CD8-positive, alpha-beta memory T cell (primary cell): ENCODE measurements at places on chromosomes 2 and 18. TPM values are rescaled to one million over a fixed set of nuclear protein-coding genes. Genes with fewer than 3 reads are reported as not detected.

DNA sequence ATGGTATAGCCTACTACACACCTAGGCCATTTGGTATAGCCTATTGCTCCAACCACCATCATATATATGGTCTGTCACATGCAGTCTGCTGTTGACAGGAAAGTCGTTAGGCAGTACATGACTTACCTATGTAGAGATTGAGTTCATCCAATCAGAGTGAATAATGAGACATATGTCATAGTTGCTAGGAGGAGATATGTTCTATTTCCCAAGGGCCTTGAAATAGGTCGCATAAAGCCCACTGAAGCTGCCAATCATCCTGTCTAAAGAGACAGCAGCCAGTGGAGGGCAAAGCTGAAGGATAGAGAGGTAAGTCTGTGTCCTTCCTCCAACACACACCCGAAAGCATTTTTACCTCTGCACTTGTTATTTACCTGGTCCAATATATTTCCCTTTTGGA, 263.4 kb downstream of the PTPRM start:
- no peaks in the 10 kb centered on the region for H3K36me3 ChIP-seq
- no peak overlapping the region for H3K4me3 ChIP-seq
- no peak for DNase-seq

GRCh38 chr2:213185147-213185822, 33.9 kb upstream of the IKZF2 start:
- H3K36me3 ChIP-seq = no peaks in the 10 kb centered on the region
- no peak for DNase-seq
- H3K27me3 ChIP-seq = no peaks in the 10 kb centered on the region
- no peak overlapping the region for H3K4me3 ChIP-seq
- no peaks in the 10 kb centered on the region for H3K4me1 ChIP-seq
- no peak overlapping the region for H3K27ac ChIP-seq

Gene CCDC121
- total RNA-seq = 0.58 TPM

Gene FAM161A
- total RNA-seq = 5.8 TPM

Gene RBM43
- total RNA-seq = 2.8 TPM

DNA sequence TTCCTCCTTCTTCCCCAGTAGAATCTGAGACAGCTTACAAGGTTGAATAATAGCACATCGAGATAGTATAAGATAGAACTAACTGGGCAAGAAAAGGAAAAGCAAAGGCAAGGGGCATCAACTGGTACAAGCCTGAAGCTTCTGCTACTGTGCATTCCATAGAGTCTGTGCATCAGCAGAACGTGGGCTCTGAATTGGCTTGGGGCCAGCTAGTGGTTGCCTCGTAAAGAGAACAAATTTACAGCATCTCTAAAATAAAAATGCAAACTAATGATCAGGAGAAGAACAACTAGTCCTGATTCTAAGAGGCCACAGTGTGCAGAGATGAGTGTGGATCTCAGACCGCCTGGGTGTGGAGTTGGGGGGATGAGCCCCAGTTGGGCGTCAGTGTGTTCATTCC, 36.6 kb downstream of the UPP2 start:
- H3K36me3 ChIP-seq = no peaks in the 10 kb centered on the region
- no peak for DNase-seq
- no peaks in the 10 kb centered on the region for H3K4me1 ChIP-seq

DNA sequence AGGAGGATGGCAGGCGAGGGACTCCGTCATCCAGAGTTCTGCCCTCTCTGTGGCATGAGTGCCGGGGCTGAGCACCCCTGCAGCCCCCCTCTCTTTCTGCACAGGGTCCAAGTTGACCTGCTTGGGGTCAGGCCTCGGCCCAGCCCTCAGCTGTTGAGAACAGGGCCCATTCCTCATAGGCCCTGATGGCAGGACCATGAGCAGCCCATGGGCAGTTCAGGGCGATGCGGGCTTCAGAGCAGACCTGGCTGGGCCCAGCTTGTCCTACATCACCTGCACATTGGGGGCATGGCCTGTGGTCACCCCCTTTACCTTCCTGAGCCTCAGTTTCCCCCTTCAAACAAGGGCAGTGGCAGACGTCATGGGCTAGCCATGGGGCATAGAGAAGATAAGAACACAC, 238.1 kb downstream of the SEPTIN10 start:
- no peak overlapping the region for H3K4me3 ChIP-seq
- no peak overlapping the region for H3K27ac ChIP-seq
- H3K4me1 ChIP-seq = no peaks in the 10 kb centered on the region
- H3K27me3 ChIP-seq = no peaks in the 10 kb centered on the region
- H3K36me3 ChIP-seq = no peaks in the 10 kb centered on the region
- DNase-seq = no peak

DNA sequence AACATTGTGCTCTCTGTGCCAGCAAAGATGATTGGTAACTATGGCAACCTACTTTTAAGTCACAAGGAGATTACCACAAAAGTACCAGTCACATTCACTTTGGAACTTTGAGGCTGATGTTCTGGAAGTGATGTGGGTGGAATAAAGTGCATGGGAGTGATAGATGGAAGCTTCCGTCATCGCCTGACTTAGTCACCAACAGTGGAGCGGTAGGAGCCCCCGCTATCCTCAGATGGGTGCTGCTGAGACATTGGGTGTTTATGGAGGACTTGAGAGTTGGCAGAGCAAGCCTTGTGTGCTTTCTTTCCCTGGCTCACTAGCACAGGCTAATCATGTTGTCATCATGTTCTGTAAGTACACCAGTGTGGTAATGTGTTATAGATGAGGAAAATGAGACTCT, 4.6 kb downstream of the PPP1R7 start:
- H3K4me3 ChIP-seq = no peak overlapping the region
- no peak overlapping the region for H3K27ac ChIP-seq
- no peak for DNase-seq
- peaks cover 12% of the 10 kb centered on the region for H3K36me3 ChIP-seq
- no peaks in the 10 kb centered on the region for H3K27me3 ChIP-seq
- peaks cover 16% of the 10 kb centered on the region for H3K4me1 ChIP-seq

DNA sequence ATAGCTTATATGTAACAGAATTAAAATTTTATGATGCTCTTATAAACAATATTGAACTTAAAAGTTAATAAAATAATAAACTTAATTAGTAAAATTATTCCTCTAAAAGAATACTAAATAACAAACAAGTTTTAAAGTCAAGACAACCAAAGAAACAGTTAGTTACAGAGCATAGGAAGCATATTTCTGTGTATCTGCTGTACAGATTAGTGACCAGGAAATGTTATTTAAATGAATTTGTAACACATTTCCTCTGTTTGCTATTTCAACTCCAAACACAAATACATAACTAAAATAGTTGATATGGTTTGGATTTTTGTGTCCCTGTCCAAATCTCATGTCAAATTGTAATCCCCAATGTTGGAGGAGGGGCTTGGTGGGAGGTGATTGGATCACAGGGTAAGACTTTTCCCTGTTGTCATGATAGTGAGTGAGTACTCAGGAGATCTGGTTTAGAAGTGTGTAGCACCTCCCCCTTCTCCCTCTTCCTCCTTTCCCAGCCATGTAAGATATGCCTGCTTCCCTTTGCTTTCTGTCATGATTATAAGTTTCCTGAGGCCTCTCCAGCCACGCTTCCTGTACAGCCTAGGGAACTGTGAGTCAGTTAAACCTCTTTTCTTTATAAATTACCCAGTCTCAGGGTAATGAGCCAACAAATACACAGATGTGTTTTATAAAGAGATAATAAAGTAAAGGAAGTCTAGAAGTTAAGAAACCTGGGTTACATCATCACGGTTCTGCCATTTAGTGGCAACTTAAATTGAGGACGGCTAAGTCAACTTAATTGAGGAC, 51.8 kb downstream of the ROCK2 start:
- no peak overlapping the region for H3K27ac ChIP-seq
- no peaks in the 10 kb centered on the region for H3K36me3 ChIP-seq
- no peak for DNase-seq

- no peaks in the 10 kb centered on the region for H3K27me3 ChIP-seq
- no peak overlapping the region for H3K4me3 ChIP-seq
- no peaks in the 10 kb centered on the region for H3K4me1 ChIP-seq
- H3K27ac ChIP-seq = no peak overlapping the region
- no peaks in the 10 kb centered on the region for H3K36me3 ChIP-seq
These were observed 105.9 kb upstream of the SIX2 start for GRCh38 chr2:45115181-45115580.

DNA sequence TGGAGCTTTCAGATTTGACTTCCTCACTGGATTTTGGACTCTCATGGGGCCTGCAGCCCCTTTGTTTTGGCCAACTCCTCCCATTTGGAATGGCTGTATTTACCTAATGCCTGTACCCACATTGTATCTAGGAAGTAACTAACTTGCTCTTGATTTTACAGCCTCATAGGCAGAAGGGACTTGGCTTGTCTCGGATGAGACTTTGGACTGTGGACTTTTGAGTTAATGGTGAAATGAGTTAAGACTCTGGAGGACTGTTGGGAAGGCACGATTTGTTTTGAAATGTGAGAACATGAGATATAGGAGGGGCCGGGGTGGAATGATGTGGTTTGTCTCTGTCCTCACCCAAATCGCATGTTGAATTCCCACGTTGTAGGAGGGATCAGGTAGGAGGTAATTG, 233.4 kb upstream of the GALNT5 start:
- H3K4me3 ChIP-seq = no peak overlapping the region
- no peaks in the 10 kb centered on the region for H3K4me1 ChIP-seq
- no peak overlapping the region for H3K27ac ChIP-seq
- H3K36me3 ChIP-seq = no peaks in the 10 kb centered on the region
- no peaks in the 10 kb centered on the region for H3K27me3 ChIP-seq

Gene COL5A2
- 0.66 TPM for total RNA-seq

DNA sequence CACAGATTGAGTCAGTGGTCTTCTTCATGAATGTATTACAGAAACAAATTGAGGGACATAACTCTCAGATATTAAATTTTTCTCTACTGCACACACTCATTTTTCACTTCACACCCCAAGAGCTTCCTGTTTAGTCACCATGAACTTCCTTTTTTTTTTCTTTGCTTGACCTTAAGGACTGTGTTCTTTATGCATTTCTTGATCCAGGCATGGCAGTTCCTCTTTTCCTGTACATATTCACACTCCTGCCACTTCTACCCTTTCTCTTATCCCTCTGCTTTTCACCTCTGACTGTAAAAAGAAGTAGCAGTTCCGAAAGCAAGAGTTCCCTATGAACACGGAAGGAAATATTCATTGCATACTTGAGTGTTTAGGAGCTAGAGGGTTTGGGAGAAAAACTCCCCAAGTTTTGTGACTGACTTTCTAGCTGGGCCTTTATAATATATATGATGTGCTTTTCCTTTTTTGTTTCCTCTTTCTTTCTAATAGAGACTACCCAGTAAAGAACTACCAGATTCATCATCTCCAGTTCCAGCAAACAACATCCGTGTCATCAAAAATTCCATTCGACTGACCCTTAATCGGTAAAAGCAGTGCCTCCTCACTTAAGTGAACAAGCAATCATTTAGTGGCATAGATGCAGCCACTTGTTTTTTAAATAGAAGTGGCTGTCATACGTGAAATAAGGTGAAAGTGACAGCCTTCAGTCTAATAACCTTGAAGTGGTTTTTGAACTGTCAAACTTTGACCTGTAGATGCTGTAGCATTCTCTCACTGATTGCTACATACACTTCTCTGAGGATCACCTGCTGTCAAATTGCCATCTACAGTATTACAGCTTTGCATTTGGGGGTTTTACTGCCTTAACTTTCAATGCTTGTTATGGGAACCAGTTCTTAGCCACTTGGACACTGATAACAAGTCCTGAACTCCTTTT, 40.8 kb downstream of the PAPOLG start:
- no peak overlapping the region for H3K4me3 ChIP-seq
- H3K36me3 ChIP-seq = peaks cover 36% of the 10 kb centered on the region
- no peak overlapping the region for H3K27ac ChIP-seq
- no peak for DNase-seq
- no peaks in the 10 kb centered on the region for H3K27me3 ChIP-seq

- DNase-seq = no peak
- H3K4me3 ChIP-seq = no peak overlapping the region
- no peaks in the 10 kb centered on the region for H3K4me1 ChIP-seq
- no peak overlapping the region for H3K27ac ChIP-seq
These were observed 311.8 kb upstream of the ST6GAL2 start for GRCh38 chr2:107197594-107198294.

DNA sequence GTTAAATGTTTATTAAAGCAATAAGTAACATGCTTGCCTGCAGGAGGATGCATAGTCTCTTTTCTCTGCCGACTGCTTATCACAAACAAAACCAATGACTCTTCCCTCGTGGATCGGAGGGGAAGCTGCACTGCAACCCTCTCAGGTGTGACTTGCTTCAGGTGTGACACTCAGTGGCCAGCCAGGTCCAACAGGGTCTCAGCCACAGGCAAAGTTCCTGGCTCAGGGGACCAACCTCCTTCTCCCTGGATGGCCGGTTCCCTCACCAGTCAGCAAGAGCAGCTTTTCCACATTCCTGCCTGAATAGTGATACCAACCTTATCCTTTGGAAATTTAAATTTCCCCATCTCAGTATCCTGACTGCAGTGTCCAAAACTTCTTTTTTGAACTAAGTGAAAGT, 383.5 kb downstream of the CMPK2 start:
- H3K36me3 ChIP-seq = no peaks in the 10 kb centered on the region
- H3K4me1 ChIP-seq = no peaks in the 10 kb centered on the region
- no peak overlapping the region for H3K27ac ChIP-seq
- no peaks in the 10 kb centered on the region for H3K27me3 ChIP-seq
- H3K4me3 ChIP-seq = no peak overlapping the region
- no peak for DNase-seq

DNA sequence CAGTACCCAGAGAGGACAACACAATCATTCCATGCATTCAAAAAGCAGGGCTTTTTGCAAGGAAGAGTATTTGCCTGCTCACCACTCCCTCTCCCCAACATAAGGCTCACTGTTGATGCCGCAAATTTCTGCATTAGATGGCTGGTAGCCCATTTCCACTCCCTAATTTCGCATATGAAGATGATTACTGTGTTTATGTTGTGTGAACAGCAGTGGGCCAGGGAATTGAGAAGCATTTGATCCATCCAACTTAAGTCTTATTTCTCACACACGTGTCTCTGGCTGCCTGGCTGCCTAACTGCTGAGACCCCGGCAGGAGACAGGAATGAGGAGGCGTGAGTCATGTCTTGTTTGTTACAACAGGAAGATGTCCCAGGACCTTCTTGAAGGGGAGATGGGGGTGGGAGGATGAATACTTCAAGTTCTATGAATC, 294.1 kb downstream of the ALK start:
- H3K36me3 ChIP-seq = no peaks in the 10 kb centered on the region
- no peak for DNase-seq
- no peaks in the 10 kb centered on the region for H3K4me1 ChIP-seq
- H3K27ac ChIP-seq = no peak overlapping the region

DNA sequence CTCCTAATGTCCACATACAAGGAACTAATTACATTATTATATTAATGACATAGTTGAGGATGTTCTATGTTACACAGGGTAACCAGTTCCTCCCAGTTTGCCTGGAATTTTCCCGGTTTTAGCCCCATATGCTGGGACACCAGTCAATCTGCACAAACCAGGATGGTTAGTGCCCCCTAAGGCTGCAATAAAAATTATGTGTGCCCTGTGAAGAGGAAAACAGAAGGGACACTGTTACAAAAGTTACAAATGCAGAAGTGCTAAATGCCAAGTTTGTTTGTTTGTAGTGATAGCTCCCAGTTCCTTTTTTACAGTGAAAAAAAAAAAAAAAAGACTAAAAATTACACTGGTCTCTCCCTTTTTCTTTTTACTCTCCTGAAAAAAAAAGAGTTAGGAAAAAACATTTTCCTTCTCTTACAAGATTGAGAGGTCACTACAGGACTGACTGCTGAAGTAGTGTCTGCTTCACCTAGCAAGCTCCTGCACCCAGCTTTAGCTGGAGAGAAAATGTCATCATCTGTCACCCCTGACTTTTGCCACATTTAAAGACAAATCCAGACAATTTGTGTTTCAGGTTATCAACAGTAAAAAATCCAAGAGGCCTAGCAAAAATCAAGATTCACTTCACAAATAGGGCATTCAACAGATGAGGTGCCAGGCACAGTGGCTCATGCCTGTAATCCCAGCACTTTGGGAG, 3.2 kb downstream of the ANKRD44 start:
- peak overlapping the region; percentile 85 for H3K4me3 ChIP-seq
- DNase-seq = no peak
- H3K4me1 ChIP-seq = peaks cover 69% of the 10 kb centered on the region
- no peaks in the 10 kb centered on the region for H3K27me3 ChIP-seq

Gene PER2
- 14.2 TPM for total RNA-seq
